ENCODE measurements at places on chromosomes 7 and 10.

GRCh38 chr7:127393368-127394058, 1.0 kb upstream of the ZNF800 start:
- DNase-seq = no peak

DNA sequence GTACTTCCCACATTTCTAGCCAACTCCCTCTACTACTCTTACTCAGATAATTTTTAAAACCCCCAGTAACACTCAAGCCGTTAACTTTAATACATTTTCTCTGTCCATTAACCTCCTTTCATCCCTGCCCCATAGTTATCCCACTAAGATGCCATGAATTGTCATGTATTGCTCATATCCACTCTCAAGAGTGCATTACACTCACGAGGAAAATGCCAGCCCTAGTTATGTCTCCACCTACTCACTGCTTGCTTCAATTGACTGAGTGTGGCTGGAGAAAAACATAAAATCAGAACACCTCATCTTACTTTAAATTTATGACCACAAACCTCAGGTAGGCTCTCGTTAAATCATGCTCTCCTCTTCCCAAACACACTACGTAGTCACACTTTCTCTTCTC, 324.1 kb upstream of the NPSR1 start:
- no peak for DNase-seq

DNA sequence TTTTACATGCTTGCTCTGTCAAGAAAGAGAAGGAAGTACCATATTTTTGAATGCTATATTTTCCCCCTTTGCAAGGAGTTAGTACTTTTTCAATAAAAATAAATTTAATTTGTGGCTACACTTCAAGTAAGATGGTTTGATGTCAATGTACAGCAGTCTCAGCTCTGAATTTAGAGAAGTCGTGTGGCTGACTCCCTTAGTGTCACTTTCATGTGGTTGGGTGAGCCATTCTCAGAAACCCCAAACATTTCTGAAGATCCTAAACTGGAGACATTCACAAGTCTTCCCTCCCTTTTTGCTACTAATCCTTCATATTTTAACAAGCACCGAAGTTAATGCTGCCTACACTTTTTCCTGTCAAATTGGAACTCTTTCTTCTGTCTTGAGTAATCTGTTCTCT, 244.4 kb downstream of the DYNC1I1 start:
- no peak for DNase-seq

DNA sequence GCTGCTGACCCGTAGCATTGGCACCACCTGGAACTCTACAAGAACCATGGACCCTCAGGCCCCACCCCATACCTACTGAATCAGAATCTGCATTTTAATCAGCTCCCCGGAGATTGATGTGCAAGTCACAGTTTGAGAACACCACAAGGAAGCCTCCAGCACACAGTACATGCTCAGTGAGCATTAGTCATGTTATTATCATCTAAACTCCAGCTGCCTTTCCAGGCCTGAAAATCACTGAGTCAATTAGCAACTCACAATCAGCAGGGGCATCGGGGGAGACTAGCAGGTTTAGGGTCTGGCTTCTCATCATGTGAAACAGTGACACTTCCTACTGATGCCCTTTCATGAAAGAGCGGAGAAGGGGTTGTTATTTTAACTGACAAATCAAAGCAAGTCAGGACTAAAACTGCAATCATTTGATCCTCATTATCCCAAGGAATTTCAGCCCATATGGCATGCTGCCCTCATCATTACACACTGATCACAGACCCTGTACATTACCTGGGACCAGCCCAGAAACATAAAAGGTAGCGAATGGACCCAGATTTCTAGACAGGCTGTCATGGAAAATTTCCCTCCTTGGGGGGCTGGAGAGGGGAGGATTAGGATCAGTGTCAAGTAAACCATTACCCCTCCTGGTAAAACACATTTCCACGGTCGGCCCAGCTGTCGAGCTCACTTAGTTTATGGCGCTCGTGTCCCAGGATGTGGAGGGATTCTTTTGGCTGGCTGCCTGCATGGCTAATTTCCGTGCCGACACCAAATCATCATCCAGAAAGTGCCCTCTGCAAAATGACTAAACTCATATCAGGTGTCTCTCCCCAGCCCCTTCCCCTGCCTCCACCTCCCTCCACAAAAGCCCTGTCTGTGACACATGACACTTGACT, 122.8 kb downstream of the PRLHR start:
- no peak for DNase-seq

DNA sequence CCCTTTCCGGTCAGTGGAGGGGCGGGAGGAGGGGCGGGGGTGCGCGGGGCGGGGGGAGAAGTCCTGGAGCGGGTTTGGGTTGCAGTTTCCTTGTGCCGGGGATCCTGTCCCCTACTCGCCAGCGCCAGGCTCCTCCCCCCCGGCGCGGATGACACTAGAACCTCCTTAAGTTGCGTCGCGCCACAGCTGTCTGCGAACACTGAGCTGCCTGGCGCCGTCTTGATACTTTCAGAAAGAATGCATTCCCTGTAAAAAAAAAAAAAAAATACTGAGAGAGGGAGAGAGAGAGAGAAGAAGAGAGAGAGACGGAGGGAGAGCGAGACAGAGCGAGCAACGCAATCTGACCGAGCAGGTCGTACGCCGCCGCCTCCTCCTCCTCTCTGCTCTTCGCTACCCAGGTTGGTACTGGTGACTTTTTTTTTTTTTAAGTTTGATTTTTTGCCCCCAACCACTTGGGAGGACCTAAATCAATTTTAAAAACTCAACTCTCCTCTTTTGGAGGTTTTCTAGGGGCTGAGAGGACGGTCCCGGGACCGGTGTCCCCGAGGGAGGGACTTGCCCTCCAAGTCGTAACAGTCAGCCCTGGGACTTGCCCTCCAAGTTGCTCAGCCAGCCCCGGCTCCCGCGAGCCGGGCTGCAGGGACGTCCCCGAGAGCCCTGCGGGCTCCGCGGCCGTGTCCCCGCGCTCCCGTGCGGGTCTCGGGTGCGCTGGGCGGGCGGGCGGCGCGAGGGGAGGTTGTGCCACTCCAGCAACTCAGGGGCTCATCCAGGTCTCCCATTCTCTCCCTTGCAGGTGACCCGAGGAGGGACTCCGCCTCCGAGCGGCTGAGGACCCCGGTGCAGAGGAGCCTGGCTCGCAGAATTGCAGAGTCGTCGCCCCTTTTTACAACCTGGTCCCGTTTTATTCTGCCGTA, at the start of gene GATA3:
Gene GATA3 (plus strand): TSS at position 195 of the 914 bp plus-strand sequence. CDS start 968 bp downstream, outside the sequence.
- DNase-seq = peak; percentile 68

DNA sequence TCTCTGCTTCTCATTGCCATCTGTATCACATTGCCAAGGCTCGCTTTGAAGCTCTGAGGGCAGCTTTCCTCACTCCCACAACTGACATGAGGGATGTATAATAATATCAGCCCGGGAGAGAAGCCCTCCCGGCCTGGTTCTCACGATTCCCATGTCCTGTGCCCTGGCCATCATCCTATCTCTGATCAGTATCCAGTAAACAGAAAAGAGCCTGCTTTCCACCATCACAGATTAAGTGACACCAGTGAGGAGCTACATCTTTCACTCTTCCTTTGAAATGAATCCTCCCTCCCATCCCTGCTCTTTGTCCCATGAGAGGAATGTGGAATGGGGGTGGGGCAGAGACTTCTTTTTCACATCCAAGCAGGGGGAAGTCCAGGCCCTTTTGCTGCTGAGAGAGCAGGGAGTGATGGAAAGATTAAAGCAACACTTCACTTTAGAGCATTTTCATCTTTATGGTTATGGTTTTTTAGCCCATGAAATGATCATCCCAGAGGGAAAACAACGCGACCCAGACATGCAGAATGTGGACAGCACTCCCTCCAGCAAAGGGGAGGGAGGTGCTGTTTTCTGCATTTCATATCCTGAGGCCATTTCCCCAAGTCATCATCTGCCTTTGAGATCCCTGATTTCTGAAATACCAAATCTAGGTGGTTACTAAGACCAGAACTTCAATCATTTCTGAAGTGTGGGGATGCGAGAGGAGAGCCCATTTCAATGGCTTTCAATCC, 84.6 kb upstream of the LYZL1 start:
- no peak for DNase-seq

GRCh38 chr7:4058158-4058557, 623.9 kb upstream of the FOXK1 start:
- DNase-seq = no peak

GRCh38 chr10:86976362-86977056, 8.2 kb downstream of the ADIRF start:
- no peak for DNase-seq

GRCh38 chr7:101952355-101953247, 135.2 kb downstream of the CUX1 start:
- DNase-seq = no peak

DNA sequence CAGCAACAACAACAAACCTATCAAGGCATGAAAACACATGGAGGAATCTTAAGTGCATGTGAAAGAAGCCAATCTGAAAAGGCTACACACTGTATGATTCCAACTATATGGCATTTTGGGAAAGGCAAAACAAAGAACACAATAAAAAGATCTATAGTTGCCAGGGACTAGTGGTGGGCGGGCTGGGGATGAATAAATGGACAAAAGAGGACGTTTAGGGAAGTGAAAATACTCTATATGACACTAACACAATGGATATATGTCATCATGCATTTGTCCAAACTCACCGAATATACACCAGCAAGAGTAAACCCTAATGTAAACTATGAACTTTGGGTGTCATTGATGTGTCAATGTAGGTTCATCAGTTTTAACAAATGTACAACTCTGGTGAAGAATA, 89.1 kb downstream of the SEMA3E start:
- no peak for DNase-seq

DNA sequence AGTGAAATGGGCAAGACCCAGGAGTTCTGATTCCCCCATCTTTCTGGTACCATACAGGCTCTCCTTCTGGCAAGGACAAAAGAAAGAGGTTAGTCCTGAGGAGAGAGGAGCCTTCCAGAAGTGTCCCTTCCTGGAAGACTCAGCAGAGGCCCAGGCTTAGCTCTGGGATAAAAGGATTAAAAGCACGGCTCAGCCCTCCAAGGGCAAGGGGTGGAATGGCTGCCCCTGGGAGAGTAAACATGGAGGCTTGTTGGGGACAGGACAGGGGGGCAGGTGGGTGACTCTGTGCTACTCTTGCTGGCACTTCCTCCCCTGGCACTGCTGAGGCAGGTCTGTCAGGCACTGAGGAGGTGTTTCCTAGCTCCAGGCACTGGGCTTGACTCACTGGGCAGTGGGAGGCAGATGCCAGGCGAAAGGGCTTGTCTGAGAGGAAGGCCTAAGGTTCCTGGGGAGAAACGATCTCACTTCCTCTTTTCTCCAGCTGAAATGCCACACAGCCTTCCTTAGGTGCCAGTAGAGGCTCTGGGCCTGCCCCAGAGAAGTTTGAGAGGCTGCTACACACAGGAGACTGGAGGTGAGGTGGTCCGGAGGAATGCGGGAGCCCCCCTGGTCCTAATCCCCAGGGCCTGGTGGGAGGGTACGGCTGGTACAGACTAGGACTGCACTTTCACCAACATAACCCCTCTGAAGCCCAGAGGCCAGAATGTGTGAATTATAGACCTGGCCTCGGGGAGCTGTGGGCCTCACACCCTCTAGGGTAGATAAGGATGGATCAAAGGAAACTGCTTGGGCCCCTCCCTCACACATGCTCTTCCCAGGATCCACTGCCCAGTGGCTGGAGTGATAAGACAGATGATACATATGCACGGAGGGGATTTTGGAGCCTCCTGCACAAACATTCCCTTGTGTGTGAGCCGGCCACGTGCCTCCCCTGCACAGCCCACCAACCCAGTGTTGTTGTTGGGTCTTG, 63.2 kb upstream of the PODXL start:
- DNase-seq = no peak

DNA sequence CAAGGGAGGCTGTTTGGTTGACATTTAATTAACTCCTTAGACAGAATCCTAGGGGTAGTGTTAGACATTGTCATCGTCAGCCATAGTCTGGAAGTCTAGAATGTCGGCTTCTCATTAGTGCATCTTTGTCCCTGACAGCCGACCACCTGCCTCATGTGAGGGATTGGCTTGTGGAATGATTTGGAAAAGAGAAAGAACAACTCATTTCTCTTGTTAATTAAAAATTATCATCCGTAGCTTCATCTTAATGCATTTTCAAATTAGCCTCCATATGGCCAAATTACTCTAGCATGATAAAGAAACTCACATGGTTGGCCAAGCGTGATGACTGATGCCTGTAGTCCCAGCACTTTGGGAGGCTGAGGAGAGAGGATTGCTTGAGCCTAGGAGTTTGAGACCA, 97.7 kb upstream of the PARD3 start:
- DNase-seq = no peak

- no peak for DNase-seq
These were observed 289.2 kb upstream of the NRP1 start for GRCh38 chr10:33623669-33624068.
